Adipose tissue (tissue), 3 donors: ENCODE measurements at places on chromosomes 6 and 20. TPM values are rescaled to one million over a fixed set of nuclear protein-coding genes. Genes with fewer than 3 reads are reported as not detected.

The RING1 gene
- polyA plus RNA-seq: 40.5 TPM

The DDX43 gene
- 0.86 TPM for polyA plus RNA-seq

The C20orf204 gene
- 0.56 TPM for polyA plus RNA-seq

The WASF1 gene
- polyA plus RNA-seq: 13.5 TPM

The HSPA1L gene
- polyA plus RNA-seq: 1.0 TPM

The BACH2 gene
- polyA plus RNA-seq: 0.52 TPM

The MROH8 gene
- 0.35 TPM for polyA plus RNA-seq

The REM1 gene
- 0.86 TPM for polyA plus RNA-seq

The POU3F2 gene
- not detected for polyA plus RNA-seq

The OR12D1 gene
- polyA plus RNA-seq: not detected

The ENPP3 gene
- polyA plus RNA-seq: 0.56 TPM

The ZNF76 gene
- 25.9 TPM for polyA plus RNA-seq

The TAAR1 gene
- not detected for polyA plus RNA-seq

The TRIM10 gene
- not detected for polyA plus RNA-seq

The PPP1R16B gene
- polyA plus RNA-seq: 9.0 TPM

The RRAGD gene
- polyA plus RNA-seq: 8.7 TPM

The TMC2 gene
- 0.06 TPM for polyA plus RNA-seq

The ETV7 gene
- 0.67 TPM for polyA plus RNA-seq

The SEL1L2 gene
- 0.89 TPM for polyA plus RNA-seq

The MAP7 gene
- 3.5 TPM for polyA plus RNA-seq

The VSTM2L gene
- polyA plus RNA-seq: 0.90 TPM

The SIRPB1 gene
- 3.5 TPM for polyA plus RNA-seq

The TXLNB gene
- 0.12 TPM for polyA plus RNA-seq
